ENCODE measurements at places on chromosomes 11 and 22.

- DNase-seq: no peak
These were observed 14.4 kb downstream of the USH1C start for GRCh38 chr11:17529844-17530185.

GRCh38 chr22:20503816-20504215 lies 3.6 kb upstream of the MED15 start:
- no peak for DNase-seq

DNA sequence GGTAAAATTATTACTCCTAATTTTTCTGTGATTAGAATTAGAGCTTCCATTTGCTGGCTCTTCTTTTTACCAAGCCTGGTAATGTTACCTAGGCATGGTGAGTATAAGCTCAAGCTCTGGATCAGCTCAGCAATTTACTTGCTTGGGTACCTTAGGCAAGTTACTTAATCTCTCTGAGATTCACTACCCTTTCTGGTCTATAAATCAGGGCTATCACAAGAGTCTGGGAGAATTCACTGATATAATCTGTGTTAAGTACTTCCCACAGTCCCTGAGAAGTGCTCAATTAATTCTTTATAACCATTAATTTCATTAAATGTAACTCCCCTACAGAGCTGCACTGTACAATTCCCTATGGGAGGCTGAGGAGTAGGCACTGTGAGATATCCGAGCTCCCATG lies 44.2 kb downstream of the TMEM123 start:
- no peak for DNase-seq

GRCh38 chr22:19525666-19526065 lies 1.5 kb upstream of the CLDN5 start:
- no peak for DNase-seq

DNA sequence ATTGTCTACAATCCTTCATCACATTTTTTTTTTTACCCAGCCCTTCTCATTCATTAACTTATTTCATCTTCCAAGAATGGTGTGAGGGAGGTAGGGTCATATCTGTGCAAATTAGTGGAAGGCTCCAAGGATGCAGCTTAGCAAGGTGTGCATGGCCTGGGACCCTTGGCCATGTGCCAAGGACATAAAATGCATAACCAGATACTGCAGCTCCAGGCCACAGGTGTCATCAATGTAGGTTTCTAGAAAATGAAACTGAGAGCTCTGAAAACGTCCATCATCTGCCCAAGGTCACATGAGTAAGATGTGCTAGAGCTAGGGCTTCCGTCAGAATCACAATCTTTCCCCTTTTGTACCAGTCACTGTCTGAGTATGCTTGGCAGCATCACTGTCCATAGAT lies 29.8 kb downstream of the ANKK1 start:
- no peak for DNase-seq

GRCh38 chr22:44870021-44870420 lies 117.6 kb downstream of the ARHGAP8 start:
- no peak for DNase-seq

GRCh38 chr11:32819187-32819586 lies 10.5 kb upstream of the PRRG4 start:
- no peak for DNase-seq

DNA sequence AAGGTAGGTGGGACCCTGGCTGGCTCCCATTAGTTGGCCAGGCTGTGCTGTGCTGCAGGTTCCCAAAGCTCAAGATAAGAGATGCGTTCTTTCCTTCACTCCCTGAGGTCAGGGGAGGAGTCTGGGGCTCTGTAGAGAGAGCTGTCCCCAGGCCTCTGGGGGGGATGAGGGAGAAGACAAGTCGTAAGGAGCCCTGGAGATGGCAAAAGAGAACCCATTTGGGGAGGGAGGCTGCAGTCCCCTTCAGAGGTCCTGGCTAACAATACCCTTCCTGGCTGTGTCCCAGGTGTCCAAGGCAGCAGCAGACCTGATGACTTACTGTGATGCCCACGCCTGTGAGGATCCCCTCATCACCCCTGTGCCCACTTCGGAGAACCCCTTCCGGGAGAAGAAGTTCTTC lies 916 bp downstream of the GNG3 start:
- no peak for DNase-seq

GRCh38 chr11:13094930-13095687 lies 86.0 kb downstream of the RASSF10 start:
- DNase-seq: no peak

DNA sequence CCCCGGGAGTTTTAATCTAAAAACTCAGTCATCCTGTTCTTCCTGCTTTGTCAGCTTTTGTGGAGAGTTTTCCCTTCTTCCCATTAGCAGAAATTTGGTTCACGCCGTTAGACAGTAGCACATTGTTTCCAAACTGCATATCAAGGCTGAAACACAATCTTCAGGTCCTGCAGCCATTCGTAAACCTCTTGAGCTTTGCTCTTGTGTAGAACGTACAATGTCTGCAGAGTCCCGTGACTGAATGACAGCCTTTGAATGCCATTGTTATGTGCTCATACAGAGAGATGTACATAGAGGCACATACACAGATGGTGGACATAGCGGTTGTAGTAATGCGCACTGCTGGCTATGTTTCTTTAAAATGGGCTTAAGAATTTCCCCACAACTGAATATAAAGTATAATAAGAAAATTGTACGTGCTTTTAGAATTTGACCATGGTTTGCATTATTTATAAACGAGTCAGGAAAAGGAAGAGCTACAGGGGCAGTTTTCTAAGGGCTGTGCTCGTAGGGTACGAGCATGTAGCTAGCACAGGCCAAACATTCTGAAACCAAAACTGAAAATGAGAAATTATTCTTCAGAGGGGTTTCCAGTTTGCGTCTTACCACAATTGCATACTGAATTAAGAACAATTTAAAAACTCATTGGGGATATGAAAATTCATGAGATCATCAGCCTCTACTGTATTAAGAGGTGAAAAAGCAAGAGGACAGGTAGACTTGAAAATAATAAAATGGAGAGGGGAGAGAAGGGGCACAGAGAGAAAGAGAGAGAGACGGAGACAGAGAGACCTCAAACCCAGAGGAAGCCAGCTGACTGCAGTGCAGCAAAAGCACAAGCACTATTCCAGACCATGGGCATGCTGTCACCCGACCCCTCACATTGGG lies 310.1 kb downstream of the CADM1 start:
- no peak for DNase-seq

- DNase-seq: no peak
These were observed 181.4 kb downstream of the DBX1 start for GRCh38 chr11:19978668-19979518.

GRCh38 chr22:33650244-33650643 lies 270.0 kb downstream of the LARGE1 start:
- DNase-seq: no peak

- DNase-seq: no peak
These were observed 24.5 kb upstream of the CCDC134 start for GRCh38 chr22:41775976-41776375.

DNA sequence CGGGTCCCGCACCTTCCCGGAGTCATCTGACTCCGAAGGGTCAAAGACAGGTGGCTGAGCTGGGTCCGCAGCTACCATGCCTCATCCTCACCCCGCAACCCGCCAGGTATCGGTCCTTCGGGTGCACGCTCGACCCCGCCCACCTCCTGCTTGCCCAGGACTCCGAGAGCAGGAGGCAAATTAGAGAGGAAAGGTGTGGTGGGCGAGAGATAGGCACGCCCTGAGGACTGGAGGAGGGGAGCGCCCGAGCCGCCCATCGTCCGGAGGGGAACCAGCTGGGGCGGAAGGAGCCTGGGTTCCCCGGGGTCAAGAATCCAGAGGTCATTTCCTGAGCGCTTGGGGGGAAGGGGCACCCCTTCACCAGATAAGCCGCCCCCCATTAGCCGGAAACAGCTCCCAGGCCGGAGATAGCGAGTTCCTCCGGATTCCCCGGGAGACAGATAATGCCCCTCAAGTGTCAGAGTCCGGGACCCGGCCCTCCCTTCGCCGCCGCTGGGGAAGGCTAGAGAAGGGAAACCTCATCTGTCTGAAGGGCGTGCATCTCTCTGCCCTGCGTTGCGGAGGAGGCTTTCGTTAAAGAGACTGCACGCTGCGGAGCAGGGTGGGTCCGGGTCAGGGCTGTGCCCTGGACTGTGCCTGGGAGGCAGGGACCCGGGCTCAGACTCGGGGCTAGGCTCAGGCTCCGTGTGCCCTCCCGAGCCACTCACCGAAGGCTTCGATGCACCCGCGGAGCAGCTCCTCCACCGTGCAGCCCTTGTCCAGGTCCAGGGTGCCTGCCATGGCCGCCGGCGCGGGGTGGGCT lies 1.7 kb downstream of the RASGRP2 start:
- peak; percentile 72 for DNase-seq

DNA sequence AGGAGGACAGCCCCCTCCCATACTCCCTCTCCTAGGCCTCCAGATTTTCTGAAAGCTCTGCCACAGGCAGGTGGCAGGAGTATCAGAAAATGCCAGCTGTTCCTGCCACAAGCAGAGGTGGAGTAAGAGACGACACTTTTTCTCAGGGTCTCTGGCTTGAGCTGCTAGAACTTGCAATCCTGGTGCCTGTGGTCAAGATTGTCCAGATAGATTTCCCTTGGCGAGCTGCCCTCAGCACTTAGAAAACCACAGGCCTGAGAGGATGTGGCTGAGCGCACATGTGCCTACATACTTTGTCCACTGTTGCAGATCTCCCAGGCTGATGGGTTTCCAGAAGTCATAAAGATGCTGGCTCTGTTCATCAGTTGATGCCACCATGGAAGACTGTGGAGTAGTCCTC lies 65.7 kb upstream of the NAV2 start:
- no peak for DNase-seq
